ENCODE measurements at places on chromosomes 3 and 15.

DNA sequence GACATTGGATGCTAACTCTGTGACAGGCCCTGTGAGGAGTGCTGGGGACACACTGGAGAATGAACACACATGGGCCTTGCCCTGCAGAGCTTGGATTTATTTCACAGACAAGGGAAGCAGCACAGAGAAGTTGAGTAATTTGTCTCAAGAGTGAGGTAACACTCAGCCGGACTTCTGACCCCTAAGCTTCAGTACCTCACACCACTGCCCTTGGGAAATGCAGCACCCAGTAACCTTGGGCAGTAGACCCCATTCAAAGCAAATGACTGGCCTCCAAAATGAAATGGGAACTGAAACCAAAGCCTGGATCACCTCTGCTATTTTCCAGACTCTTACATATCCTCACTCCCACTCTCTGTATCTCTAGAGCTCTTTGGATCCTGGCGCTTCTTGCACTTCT, 37.3 kb downstream of the RFT1 start:
- no peak for DNase-seq

- no peak for DNase-seq
Observed at GRCh38 chr15:43508991-43509659, 8.3 kb upstream of the MAP1A start.

DNA sequence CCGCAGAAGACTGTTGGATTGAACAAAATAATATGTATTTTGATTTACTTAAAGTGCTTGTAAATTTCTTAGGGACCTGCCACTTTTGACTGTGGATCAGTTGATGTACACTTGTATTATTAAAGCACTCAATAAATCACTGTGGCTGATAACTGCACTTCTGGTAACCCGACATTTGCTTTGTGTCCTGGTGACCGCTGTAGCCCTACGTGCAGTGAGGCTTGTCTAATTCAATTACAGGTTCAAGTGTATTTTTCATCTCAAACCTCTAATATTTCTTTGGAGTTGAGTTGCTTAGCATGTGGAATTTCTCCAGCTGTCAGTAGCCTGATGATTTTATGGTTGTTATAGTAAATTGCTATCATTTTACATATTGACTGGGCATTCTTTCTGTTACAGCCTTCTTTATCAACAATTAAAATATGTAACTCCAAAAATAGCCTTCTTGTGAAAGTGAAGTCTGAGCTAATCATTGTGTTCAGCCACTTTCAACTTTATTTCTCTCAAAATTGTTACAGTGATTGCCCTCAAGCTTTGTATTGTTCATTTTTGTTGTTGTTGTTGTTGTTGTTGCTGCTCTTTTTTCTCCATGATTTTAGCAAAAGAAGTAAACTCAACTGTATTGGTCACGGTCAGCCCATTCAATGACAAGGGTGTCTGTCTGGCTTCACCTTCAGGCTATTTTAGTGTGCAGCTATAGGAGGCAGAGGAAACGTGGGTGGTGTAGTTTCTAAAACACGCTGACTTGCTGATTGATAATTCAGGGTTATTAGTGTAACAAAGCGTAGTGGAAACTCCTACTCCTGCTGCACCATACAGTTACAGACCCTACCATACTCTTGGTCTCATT, 215.1 kb upstream of the UBE2E1 start:
- no peak for DNase-seq

- DNase-seq = no peak
Observed at GRCh38 chr3:193744822-193745684, 152.0 kb downstream of the OPA1 start.

DNA sequence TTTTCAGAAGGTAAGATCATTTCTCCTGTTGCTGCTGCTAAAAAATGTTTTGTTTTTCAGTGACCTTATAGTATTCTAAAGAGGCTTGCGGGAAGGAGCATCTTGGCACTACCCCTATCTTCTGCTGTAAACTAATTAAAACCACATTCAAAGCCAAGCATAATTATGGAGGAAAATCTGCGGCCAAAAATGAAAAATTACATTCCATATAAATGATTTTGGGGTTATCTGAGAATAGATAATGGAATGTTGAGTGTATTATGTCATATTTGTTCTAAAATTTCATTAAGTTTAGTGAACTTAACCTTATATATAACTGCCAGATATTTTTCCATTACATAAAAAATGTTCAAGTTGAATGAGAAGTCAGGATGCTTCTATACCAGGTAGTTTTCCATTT, 170.4 kb upstream of the TMC3 start:
- no peak for DNase-seq
